Stimulated activated CD8-positive, alpha-beta memory T cell treated with anti-CD3 and anti-CD28 coated beads, Interleukin-15, amount 100 ng/mL, for 4 hours (primary cell): ENCODE measurements at places on chromosomes 16 and 17.

GRCh38 chr17:37706446-37706845 is 38.4 kb downstream of the HNF1B start:
- DNase-seq = no peak

- no peak for DNase-seq
Observed at GRCh38 chr16:1825381-1825863, 1.2 kb downstream of the HAGH start.

GRCh38 chr16:31441956-31442355 is 633 bp downstream of the ZNF843 start:
- DNase-seq = no peak

- DNase-seq = peak; percentile 22
Observed at GRCh38 chr17:3911271-3912053, 4.8 kb downstream of the P2RX1 start.

GRCh38 chr16:2238150-2238837 is 2.0 kb downstream of the DNASE1L2 start:
- DNase-seq = no peak

- DNase-seq = no peak
Observed at GRCh38 chr17:45334701-45335677, 18.2 kb upstream of the MAP3K14 start.

DNA sequence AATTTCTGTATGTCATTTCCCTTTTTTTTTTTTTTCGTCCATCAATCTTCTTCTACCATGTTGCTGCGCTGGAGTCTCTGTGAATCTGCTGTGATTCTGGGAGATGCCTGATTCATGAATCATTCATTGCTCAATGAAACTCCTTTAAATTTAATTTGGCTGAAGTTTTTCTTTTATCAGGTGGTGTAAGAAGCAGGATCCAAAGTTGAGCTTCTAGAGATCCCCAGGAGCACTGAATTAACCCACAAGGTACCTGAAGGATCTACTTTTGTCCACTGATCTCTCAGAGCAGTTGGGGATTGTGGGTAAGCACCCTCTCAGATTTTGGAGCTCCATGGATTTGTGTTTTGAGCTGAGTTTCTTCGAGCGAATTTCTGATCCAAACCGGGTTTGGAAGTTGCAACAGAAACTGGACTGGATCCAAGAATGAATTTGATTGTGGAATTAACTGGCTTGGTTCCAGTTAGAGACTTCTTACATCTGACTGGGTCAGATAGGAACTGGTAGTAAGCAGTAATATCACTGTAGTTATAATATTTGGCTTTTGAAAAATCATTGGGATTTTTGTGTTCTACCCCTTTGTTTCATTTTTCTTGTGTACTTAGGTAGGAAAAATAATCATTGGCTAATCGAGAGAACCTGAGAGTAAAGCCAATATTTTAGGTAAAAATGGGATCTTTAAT is 447.8 kb upstream of the TOM1L1 start:
- no peak for DNase-seq

- DNase-seq = no peak
Observed at GRCh38 chr17:3030096-3030495, 33.3 kb downstream of the OR1D5 start.

DNA sequence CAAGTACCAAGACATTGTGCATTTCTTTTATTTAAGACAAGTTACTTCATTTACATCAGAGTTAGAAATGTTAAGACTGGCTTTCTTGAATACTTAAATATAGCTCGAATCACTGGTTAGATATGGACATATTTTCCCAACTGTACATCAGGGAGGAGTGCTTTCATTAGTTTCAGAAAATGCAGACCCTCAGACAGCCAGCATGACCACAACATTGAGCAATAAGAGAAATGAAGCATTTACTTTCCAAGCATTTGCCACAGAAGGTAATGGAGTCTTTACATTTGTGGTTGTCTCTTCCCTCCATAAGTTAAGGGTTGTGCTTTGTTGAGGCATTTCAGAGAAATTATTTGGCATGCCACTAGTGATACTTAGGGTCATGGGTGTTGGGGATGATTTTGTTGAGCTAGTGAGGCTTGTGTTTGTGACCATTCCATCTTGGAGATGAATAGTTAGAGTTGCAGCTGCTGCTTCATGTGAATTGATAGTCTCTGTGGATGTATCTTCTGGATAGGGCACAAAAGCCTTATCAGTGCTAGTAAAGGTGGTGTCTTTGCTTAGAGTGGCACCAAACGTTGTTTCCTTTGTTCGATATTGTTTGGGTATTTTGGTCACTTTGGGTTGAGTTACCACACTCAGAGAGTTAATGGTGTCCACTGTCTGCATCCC is 2.1 kb downstream of the OMG start:
- DNase-seq = no peak

GRCh38 chr16:81076566-81077075 is 417 bp downstream of the C16orf46 start:
- DNase-seq = peak; percentile 76

DNA sequence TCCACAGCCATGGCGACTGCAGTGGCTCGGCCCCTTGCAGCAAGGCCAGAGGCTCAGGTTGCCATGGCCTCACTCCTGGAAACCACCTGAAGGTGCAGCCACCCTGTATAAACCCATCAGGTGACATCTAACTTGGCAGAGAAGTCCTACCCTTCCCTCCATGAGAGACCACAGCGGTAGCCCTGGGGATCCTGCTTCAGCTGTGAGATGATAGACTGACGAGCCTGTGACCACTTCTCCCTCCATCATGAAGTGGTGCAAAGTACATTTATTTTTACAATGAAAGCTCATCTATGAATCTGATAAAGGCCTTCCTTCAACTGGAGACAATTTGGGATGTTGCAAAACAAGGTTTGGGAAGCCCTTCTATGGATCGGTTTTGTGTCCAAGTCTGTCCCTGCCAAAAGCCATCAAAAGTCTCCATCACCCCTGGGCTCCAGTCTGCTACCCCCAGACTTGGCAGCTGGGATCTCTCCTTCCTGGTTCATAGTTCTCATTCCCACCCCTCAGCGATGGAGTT is 1.8 kb downstream of the ZACN start:
- no peak for DNase-seq

DNA sequence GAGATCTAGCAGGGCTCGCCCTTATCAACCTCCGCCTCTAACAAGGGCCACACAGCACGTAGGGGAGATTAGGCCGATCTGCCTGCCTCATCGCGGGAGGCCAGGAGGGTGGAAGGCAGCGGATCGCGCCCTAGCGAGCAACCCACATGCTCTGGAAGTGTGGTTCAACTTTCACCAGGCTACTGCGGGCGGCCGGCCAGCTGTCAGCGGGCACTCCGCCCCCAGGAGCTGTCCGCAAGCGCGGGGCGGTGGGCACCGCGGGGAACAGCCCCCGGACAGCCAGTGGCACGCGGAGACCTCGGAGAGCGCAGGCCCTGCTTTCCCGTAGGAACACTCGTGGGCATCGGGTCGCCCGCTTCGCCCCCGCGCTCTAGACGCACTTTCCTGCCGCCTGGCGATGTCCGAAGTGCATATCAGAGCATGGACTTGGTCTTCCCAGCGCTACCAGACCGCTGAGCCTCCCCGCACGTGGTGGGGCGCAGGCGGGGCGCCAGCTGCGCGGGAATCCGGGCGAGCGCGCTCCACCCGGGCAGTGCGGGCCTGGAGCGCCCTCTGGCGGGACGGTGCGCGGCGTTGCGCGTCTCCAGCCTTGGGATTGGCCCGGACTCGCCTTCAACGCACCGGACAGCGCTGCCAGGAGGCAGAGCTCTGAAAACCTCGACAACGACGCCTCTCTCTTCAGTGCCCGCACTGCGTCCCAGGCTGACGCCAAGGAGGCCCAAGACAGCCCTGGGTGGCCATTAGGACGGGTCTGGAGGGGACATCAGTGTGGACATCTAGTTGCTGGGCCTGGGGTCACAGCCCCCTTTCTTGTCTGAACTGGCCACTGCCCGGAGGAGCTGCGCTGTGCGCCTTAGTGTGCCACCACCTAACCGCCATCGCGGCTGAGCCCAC is 3.6 kb upstream of the ZNHIT3 start:
- DNase-seq = peak; percentile 59

- peak; percentile 19 for DNase-seq
Observed at GRCh38 chr16:58459344-58460218, 40.4 kb upstream of the NDRG4 start.

GRCh38 chr17:78937561-78937960 is 12.4 kb upstream of the TIMP2 start:
- DNase-seq = no peak

DNA sequence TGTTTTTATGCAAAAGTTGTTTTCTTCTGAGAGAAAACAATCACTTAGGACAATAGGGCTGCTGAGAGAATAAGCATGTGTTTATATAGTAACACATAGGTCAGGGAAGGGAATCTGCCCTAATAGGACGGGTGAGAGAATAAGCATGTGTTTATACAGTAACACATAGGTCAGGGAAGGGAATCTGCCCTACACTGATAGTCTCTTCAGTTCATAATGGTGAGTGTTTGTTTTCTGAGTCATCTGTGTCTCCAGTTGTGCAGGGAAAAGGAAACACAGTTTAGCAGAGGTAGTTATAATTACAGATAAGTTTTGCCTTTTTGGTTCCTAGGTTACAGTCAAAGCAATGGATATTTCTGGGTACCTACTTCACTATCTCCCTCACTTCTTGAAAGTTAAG is 252.3 kb upstream of the CA10 start:
- DNase-seq = no peak

DNA sequence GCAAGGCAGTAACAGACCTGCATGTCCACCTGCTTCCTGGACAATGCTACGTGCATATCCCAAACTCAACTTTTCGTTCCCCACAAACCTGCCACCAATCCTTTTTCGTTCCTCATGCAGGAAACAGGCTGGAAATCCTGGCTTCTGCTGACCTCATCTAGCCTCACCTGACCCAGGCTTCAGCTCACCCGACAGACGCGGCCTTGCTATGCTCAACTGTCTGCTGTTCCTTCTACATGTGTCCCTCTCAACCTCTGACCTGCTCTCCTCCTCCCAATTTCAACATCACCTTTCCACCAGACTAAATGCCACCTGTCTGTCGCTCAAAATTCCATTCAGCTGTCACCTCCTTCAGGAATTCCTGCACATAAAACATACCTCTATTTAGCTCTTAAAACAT is 44.5 kb downstream of the XPO6 start:
- DNase-seq = no peak
